NCI-H226 (cell line): ENCODE measurements at places on chromosomes 11 and 22.

DNA sequence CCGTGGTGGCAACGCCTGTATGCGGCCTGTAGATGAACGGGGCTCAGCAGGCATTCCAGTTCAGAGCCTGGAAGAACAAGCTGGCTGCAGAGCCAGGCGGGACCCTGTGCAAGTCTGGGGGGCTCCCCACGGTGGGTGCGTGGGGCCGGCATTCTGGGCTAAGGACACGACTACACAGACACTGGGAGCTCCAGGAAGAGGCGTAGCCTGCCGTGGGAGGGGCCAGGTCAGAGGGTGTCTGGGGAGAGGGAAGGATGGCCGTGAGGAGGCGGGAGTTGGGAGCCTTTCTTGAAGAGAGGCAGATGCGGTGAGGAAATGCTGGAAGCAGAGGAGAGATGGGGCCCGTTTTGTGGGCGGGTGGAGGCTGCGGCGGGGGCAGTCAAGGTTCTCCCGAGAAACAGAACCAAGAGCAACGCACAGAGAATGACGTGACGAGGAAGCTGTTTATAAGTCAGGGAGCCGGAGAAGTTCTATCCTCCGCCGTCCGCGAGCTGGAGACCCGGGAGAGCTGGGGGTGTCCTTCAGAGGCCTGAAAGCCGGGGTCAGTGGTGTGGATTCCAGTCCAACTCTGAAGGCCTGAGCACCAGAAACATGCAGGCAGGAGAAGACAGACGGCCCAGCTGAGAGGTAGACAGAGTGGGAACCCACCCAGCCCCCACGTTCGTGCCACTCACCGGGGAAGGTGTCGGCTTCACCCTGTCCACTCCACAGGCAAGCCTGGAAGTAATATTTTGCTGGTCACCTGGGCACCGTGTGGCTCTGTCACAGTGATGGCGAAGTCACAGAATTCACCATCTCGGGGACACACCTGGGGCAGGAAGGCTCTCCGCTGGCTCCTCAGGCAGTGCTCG, 529.6 kb downstream of the BRD1 start:
- DNase-seq: no peak

DNA sequence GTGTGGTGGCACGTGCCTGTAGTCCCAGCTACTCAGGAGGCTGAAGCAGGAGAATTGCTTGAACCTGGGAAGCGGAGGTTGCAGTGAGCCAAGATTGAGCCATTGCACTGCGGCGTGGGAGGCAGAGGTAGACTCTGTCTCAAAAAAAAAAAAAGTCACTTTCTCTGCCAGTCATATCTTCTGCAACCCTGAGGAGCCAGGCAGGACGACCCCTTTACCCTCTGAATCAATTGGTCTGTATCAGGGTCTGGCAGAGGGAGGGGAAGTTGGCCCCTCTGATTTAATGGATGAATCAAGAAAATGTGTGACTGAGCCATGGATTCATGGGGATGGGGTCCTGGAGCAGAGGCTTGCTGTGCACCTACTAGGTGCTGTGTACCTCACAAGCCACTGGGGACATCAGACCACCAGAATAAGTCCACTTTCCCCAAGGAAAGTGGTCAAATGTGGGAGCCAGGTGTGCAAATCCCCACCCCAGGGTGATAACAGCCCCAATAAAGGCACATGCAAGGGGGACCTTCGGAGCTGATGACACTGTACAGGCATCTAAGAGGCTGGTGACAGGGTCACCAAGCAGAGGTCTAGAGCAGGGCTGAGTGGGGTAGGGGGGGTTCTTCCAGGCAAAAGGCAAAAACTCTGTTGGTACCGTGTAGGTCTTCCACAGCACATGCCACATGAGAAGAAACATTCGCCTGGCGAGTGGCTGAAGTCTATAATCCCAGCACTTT, 29.0 kb downstream of the TXN2 start:
- no peak for DNase-seq

DNA sequence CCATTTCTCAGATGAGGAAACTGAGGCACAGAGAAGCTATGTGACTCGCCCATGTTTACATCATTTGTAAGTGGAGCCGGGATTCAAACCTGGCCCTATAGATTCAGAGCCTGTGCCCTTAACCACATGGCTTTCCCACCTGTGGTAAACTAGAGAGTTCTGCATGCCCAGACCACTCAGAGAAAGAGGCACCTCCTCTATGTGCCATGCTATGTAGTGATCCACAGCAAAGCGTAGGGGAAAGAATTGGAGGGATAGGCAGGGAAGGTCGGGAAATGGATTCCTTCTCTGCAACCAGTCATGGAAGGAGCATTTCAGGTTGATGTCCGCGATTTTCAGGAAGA, 15.4 kb upstream of the POU2AF2 start:
- DNase-seq: no peak

GRCh38 chr11:29606330-29607031, 410.3 kb downstream of the KCNA4 start:
- DNase-seq: no peak

GRCh38 chr11:108498046-108498815, at the start of gene POGLUT3:
Gene POGLUT3, minus strand, starts transcription at chr11:108498384. Its CDS starts 18 bp downstream, at chr11:108498366.
- DNase-seq: peak; percentile 48

DNA sequence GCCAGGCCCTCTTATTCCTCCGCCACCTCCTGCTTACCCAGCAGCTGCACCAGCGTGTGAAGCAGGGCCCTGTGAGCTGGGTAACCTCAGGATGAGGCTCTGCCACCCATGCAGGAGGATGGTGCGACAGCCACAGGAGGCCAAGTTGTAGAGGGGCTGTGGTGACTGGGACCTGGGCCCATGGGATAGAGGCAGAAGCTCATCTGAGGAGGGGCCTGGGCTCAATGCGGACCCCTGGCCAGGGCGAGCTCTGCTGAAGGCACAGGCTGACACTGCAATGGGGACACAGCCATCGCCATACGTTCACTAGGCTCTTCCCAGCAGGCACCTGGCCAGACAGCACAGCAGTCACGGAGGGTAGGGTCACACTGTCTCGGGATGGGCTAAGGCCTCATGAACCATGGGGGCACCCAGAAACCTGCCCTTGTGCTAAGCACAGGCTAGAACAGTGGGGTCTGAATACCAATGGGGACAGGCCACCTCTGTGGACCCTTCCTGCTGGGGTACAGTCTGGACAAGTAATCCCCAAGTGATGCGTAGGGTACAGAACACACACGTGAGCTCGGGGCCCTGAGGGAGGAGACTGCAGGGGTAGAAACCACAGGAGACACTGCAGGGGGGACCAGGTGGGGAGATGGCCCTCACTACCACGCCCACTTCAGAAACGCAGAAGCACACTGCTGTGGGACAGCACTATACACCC, 35.3 kb downstream of the GNB1L start:
- no peak for DNase-seq

- DNase-seq: no peak
Observed at GRCh38 chr11:34890089-34890488, 26.1 kb downstream of the APIP start.

DNA sequence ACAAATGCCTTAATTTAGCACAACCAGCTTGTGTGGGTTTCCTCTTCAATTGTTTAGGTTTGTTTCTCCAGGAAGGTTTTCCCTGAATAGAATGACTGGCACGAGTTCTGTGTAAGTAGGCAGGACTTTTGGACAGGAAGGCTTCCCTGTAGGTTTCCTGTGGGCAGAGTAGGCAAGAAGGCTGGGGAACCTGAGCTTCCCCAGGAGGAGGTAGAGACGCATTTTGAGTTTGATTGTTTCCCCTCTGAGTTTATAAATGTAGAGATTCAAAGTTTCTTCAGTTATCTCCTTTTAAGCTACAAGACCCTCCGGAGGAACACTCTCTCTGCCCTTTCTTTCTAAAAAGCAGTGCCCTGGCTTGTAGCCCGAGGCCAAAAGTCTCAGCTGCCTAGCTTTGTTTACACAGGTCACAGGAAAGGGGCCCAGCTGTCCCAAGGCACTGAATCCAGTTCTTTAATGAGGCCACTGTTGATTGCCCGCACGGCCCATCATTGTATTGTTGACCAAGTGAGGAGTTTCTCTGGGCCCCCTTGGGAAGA, 66.6 kb upstream of the RDX start:
- no peak for DNase-seq

- peak; percentile 69 for DNase-seq
Observed at GRCh38 chr11:73198677-73199076, 19.4 kb upstream of the P2RY2 start.

- peak; percentile 81 for DNase-seq
Observed at GRCh38 chr11:9568854-9569587, 4.4 kb upstream of the WEE1 start.

DNA sequence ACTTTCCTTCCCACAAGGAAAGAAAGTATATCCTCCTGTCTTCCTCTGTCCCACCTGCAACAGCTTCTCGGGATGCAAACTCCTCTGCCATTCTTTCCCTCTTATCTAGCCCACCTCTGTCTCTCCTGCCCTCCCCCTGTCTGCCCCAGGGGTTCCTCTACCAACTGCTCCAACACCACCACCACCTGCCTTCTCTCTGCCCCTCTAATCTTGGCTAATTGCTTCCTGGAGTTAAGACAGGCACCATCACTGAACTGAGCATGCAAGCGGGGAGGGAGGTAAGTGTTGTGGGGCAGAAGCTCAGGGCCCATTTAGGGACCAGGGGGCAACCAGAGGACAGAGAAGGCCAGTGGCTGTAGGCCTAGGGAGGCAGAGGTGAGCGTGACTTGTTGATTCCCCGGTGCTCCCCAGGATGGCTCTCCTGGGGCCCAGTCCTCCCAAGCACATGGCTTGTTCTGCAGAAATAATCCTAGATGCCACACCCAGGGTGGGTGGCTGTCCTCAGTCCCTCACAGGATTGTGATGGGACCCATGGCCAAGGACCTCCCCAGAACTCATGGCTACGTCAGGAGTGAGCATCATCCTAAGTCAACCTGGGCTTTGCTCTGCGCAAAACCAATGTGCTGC, 111.1 kb downstream of the TP53I11 start:
- DNase-seq: no peak

- DNase-seq: no peak
Observed at GRCh38 chr11:92107331-92107730, 117.3 kb upstream of the FAT3 start.

GRCh38 chr22:31490496-31490925, 869 bp upstream of the EIF4ENIF1 start:
- peak; percentile 33 for DNase-seq

DNA sequence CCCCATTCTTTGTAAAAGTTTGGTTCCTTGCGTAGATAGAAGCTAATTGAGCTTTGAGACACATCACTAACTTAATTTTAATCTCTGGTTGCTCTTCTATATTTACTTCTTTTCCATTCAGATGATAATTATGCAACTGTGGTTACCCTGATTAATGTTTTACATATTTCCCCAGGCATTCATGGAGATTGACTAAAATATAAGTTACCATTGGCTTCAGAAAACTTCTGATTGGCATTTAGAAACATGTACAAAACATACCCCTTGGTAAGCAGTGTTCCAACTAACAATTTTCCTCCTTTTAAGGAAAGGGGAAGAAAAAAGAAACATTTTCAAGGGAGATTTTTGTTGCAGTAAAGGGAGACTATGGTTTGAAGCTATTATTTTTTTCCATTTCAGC, 43.9 kb downstream of the FAT3 start:
- no peak for DNase-seq

DNA sequence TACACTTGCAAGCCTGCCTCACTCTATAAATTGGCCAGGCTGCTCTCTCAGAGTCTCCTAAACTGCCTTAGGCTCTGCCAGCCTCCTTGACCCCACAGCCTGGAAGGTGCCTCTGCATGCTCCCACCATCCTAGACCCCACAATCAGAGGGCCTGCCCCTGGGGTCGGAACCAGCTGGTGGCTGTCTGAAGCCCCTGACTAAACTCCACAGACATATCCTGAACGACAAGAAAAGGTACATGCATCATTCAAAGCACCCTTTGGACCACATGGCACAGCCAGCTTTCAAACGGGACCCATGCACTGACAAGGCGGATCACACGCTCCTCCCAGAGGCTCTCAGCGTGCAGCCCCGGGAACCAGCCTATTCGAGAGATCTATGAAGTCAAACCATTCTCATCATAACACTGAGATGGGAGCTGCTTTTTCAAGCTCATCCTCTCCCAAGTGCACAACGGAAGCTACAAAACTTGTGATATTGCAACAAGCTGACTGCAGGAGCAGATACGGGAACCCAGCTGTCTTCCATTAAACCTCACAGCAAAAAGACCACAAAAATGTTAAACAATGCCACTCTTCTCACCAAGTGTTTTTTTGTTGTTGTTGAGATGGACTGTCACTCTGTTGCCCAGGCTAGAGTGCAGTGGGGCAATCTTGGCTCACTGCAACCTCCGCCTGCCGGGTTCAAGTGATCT, 8.1 kb downstream of the SHANK2 start:
- no peak for DNase-seq

DNA sequence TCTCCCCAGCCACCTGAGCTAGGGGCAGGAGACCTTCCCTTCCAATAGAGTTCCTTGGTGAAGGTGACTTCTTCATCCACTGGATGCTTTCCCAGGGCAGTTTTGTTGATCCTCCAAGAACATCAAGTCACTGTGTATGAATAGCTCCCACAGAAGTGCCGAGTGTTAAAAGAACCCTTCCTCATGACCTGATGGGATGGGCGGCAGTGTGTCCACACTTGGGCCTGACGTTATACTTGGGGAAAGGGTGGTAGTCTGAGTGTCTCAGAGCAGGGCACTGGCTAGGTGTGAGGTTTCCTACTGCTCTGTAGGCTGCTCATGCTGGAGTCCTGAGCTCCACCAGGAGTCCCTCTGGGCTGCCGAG, 7.6 kb upstream of the LYVE1 start:
- DNase-seq: no peak

GRCh38 chr11:80383655-80384054, 942.8 kb upstream of the TENM4 start:
- DNase-seq: no peak

DNA sequence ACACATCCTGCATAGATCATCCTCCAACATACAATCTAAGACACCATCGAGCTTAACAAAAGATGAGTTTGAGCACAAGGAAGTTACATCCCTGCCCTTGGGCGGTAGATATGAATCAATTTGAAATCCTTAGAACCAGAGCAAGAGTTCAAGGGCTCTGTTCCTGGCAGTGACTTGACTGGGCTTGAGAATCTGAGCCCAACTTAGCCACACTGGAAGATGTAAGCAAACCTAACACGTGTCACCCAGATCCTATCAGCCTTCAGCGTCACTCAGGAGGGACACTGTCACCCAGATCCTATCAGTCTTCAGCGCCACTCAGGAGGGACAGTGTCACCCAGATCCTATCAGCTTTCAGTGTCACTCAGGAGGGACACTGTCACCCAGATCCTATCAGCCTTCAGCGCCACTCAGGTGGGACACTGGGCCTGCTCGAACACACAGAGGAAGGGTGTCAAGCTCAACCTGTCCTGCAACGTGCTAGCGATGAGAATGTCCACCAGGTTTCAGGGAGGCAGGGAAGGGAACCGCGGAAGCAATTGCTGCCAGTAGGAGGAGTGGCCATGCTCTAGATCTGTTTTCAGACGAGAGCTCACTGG, 32.8 kb upstream of the CTSD start:
- no peak for DNase-seq

GRCh38 chr11:69630017-69630416, 10.9 kb upstream of the CCND1 start:
- no peak for DNase-seq
